SW 1271 (cell line): ENCODE measurements at places on chromosomes 16 and 17.

GRCh38 chr16:17861981-17862479, 391.3 kb upstream of the XYLT1 start:
- DNase-seq: no peak

DNA sequence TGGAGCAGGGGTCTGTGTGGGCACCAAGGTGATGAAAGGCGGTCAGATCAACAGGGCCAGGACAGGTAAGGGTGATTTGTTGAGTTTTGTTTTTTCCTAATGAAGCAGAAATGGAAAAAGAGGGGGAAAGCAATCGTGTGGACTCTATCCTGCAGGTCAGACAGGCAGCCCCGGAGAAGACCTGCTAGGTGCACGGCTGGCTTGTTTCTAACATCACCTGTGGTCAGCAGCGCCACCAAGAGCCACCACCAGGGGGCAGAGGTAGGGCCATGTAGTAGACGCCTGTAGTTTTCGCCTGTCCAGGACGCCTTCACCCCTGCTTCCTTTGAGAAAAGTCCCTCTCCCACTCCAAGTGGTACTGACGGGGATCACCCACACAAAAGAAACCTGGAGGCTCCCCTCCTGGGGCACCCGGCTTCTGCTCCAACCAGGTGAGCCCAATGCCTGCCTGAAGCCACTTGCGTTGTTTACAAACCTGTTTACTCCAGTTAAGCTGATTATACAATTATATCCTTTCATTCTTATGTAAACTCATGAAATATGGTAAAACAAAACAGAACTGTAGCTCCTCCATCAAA, 54.2 kb upstream of the SEC14L1 start:
- DNase-seq: peak; percentile 40

DNA sequence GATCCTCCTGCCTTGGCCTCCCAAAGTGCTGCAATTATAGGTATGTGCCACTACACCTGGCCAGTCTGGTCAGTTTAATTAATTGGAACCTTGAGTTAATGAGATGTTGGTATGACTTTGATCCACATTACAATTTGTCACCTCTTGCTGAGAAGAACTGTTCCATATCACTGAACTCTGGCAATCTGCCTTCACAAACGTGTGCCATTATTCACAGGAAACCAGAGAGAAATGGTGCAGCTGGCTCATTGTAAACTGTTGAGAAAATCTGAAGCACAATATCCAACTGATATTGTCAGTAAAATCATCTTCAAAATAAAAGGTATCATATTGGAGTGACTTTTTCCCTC, 39.3 kb upstream of the YPEL2 start:
- no peak for DNase-seq

GRCh38 chr16:9107025-9107970, 15.9 kb downstream of the HAPSTR1 start:
- no peak for DNase-seq

DNA sequence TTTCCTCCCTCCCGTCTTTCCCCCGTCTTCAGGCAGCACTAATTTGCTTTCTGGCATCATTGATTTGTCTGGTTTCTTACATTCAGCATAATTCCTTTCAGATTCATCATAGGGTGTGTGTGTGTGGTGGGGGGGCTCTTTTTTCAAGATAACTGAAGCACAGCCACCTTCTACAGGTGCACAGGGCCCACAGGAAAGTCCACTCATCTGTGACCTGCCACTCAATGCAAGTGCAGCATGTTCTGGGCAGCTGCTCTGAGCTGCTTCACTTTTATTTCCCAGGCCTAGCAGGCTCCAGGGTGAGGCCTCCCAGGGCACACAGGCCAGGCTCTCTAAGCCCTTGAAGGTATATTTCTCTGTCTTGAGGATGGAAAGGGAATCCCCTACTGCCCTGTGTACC, 35.2 kb upstream of the MYH10 start:
- DNase-seq: no peak

GRCh38 chr17:75078284-75079022, 9.3 kb upstream of the SLC16A5 start:
- DNase-seq: no peak

DNA sequence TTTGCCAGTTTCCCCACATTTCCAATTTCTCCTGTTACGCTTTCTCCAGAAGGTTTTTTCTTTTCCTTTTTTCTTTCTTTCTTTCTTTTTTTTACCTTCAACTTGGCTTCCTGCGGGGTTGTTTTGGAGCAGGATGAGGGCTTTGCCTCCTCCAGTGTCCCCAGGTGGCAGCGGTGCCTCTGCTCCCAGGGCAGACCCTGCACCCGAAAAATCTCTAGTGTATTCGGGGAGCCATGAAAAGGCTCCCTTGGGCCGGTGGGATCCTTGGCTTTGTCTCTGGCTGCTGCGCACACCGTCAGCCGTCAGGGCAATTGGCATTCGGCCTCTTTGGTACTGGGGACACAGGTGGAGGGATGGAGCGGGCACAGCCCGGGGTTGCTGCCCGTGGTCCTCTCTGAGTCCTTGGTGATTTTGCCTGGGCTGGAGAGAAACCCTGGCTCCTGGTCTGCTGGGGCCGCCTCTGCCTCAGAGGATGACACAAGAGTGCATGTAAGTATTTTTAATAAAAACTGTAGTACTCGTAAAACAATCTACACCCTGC, 846 bp downstream of the ITGB3 start:
- DNase-seq: no peak

DNA sequence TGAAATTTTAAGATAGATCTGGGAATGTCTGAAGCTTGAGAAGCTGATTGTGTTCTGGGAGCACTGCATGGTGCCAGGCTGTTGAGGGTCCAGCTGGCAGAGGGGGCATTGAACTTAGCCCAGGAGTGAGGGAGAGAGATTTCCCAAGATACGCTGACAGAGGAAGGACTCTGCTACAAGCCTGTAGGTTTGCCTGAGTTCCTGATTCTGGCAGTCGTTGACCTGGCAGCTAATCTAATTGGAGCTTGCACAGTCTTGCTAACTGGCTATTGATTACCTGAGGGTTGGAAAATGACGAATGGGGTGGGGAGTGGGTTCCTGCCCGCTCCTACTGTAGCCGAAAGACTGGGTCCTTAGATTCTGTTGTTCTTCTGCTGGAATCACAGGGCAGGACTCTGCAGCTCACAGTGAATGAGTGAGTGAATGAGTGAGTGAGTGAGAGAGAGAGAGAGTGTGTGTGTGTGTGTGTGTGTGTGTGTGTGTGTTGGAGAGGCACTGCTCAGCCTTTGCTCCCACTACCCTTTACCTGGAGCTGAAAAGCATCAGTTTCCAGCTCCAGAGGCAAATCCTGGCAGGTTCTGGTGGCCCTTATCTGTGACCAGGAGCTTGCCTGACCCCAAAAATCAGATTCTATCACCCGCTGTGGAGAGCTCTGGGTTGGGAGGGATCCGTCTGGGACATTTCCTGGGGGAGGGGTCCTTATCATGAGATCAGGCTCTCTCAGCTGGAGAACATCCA, 16.7 kb downstream of the CTRL start:
- no peak for DNase-seq

GRCh38 chr16:69784586-69784985, 22.5 kb downstream of the WWP2 start:
- DNase-seq: no peak

DNA sequence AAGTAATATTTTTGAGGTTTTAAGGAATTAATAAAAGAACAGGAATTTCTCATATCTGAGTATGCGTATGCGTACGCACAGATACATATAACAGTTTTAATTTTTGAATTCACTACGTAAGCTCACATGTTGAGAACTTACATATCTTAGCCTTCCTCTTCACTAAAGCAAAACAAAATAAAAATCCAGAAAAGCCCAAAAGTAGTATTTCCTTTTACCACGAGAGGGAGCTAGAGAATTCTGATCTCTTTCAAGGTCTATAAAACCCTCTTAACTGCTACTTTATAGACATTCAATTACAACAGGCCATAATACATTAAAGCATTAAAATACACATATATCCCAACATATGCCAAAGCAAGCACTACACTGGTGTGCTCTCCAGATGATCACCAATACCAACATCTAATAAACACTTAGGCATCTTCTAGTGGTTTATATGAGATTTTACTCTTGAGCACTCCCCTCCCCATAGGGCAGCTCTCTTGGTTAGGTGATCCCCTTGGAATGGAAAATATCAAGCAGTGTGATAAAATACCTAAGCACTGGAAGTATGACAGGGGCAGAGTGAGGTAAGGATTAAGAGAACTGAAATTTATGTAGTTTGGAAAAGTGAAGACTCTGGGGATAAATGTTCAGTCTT, 94.0 kb downstream of the SKAP1 start:
- peak; percentile 78 for DNase-seq

DNA sequence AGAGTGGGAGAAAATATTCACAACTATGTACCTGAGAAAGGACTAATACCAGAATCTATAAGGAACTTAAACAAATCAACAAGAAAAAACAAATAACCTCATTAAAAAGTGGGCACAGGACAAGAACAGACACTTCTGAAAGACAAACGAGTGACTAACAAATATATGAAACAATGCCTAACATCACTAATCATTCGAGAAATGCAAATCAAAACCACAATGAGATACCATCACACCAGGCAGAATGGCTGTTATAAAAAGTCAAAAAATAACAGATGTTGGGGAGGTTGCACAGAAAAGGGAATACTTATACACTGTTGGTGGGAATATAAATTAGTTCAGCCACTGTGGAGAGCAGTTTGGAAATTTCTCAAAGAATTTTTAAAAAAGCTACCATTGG, 83.5 kb upstream of the WSCD1 start:
- no peak for DNase-seq

GRCh38 chr17:77358801-77359200, 218.0 kb downstream of the SEC14L1 start:
- no peak for DNase-seq

DNA sequence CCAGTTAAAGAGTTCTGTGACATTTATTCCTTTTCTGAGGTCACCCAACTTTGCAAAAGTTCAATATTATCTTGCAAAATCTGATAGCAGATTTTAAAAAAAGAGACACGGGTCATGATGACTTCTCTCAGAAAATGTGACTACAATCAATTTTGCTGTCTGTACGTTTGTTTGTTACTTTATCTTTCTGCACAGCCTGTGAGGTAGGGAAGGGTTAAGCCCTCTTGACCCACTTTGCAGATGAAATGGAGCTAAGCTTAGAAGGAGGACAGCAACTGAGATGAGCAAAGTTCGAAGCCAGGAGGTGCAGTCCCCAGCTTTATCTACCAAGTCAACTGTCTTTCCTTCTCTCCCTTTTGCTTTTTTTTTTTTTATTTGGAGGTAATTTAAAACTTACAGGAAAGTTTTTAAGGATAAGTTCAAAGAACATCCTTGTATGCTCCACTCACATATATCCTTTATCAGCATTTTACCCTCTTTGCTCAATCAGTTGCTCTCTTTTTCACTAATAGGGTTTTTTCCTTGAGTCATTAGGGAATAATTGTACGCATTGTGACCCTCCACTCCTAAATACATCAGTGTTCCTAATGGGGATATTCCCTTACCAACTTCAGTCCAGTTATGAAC, 86.8 kb downstream of the MSI2 start:
- no peak for DNase-seq

DNA sequence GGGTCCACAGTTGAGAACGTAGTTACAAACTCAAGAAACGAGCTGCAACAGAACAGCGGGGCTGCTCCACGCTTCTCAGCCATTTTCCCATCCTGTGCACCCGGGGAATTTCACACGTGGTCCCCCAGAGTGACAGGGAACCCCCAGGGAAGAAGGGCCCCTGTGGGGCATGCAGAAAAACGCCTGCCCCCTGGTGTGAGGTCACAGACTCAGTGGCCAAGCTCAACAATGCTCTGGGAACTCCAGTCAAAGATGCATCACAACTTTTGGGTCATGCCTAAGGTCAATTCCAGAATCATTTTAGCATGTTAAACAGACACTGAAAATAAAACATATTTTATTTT, 115.4 kb downstream of the ZNF778 start:
- DNase-seq: no peak
